Breast epithelium (tissue), 4 donors: ENCODE measurements at places on chromosomes 7 and 10. TPM values are rescaled to one million over a fixed set of nuclear protein-coding genes. Genes with fewer than 3 reads are reported as not detected.

SPDYE2B gene
- not detected for total RNA-seq

JCAD gene
- 69.3 TPM for total RNA-seq

ACHE gene
- 4.3 TPM for total RNA-seq

SFRP5 gene
- total RNA-seq, result 0.33 TPM

RBP4 gene
- total RNA-seq, result 111 TPM

DNA sequence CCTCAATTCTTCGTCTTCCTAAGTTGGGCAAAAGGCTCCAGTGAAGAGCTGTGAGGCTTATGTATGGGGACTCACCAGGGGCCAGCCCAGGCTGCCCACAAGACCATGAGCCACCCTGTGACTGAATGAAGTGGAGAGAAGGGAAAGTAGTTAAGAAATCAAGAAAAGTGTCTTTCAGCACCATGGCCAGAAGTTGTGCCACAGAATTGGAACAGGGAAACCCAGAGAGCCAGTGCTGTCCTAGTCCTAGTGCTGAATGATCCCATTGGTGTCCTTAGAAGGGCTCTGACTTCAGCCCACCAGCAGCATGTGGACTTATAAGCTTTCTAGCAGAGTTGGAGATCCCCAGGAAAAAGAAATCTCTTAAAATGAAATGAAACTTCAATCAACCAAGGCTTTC is 37.0 kb upstream of the CCSER2 start:
- no peak for DNase-seq
- H3K27me3 ChIP-seq, result no peaks in the 10 kb centered on the region
- no peak overlapping the region for H3K27ac ChIP-seq
- H3K4me3 ChIP-seq, result no peak overlapping the region

DNA sequence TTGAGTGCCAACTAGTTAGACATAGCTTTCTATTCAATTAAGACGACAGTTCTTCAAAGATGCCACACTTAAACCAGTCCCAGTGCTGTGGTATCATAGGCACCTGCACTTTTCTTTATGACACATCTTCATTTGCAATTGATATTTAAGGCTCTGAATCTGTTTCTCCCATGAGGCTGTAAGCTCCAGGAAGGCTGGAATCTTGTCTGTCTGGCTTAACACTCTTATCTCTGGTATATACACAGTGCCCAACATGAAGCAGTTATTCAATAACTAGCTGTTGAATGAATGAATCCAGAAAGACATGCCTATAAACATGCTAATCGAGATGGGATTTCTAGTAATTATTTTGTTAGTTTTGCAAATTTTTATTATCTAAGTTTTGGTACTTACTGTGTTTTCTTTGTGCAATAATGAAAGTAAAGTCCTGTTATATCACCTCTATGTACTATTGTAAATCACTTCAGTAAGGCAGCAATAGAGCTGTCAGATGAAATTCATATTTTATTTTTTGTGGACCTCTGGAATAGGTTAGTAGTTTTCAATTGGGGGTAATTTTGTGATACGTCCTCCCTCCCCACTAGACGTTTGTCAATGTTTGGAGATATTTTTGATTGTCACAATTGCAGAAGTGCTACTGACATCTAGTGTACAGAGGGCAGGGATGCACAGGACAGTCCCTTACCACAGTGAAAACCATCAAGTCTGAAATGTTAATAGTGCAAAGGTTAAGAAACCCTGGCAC is 51.3 kb upstream of the STEAP4 start:
- no peaks in the 10 kb centered on the region for H3K27me3 ChIP-seq
- no peaks in the 10 kb centered on the region for H3K4me1 ChIP-seq
- H3K36me3 ChIP-seq, result no peaks in the 10 kb centered on the region
- no peak overlapping the region for H3K4me3 ChIP-seq
- DNase-seq, result no peak

DNA sequence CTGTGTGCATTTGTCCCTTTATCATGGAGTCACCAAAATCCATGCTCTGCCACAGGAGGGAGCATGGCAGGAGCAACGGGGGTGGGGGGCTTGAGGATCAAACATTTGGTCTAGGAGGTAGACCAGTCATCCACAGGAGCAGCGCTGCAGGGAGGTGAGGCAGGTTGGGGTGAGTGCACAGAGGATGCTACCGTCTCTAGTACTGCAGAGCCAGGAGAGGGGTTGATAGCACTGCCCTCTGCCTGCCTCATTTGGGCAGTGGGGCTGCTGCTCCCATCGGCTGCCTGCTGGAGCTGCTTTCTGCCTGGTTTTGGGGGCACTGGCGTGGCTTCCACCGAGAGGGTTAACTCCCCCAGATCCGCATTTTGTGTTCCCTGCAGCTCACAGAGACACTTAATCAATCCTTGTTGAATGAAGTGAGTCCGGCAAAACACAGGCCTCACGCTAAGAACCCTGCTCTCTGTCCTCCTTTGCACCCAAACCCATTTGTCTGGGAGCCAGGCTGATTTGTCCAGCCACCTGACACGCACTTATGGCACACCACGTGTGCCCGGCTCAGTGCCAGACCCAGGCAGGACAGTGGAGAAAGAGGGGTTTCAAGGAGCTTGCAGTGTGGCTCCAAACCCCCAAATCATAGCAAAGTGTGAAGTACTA is 527.1 kb upstream of the FOXK1 start:
- DNase-seq, result no peak
- H3K36me3 ChIP-seq, result no peaks in the 10 kb centered on the region
- no peak overlapping the region for H3K27ac ChIP-seq
- H3K4me3 ChIP-seq, result no peak overlapping the region
- H3K4me1 ChIP-seq, result peaks cover 3% of the 10 kb centered on the region

DNA sequence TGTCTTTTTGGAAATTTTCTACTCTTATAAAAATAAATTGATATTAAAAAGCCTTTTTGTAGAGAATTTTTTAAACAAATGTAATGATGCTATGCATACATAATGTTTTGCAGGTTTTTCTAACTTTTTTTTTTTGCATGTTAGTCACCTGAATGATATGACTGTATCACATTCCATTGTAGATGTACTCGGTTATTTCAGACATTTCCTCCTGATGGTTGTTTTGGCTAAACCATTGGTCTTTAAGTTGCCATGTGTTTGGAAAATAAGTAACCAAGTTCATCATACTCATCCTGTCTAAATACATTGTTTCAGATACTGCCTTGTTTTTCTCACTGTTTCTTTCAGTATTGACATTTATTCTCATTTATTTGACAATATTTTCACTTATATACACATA is 25.8 kb downstream of the NHLRC2 start:
- DNase-seq, result no peak
- no peaks in the 10 kb centered on the region for H3K36me3 ChIP-seq
- no peak overlapping the region for H3K4me3 ChIP-seq
- H3K27ac ChIP-seq, result no peak overlapping the region

GRCh38 chr7:114988026-114988425 is 66.1 kb downstream of the MDFIC start:
- no peaks in the 10 kb centered on the region for H3K36me3 ChIP-seq
- H3K27me3 ChIP-seq, result no peaks in the 10 kb centered on the region
- H3K27ac ChIP-seq, result no peak overlapping the region
- H3K4me1 ChIP-seq, result no peaks in the 10 kb centered on the region

DNA sequence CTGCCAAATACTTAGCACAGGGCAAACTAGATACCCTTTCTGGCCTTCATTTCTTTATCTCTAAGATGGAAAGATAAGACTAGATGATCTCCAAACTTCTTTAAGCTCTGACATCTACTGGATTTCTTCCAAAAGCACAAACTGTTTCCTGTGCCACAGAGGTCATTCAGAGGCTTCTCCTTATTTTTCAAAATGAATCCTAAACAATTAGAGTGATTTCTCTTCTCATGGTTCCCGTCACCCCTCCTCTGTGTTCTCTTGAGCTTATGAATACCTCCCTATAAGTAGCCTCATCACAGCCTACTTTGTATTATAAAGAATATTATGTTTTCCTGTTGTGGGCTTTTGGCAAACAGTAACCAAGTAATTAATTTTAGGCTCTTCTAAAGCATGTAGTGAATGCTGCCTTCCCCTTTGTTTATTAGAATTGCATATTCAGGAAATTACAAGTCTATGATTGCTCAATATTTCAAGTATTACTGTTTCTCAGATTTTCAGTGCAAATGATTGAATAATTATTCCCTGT is 179.5 kb downstream of the REEP3 start:
- peak overlapping the region; percentile 89 for H3K27ac ChIP-seq
- DNase-seq, result no peak
- no peaks in the 10 kb centered on the region for H3K27me3 ChIP-seq
- H3K4me1 ChIP-seq, result no peaks in the 10 kb centered on the region
- no peak overlapping the region for H3K4me3 ChIP-seq

GRCh38 chr7:121275204-121275603 is 53.6 kb upstream of the WNT16 start:
- no peaks in the 10 kb centered on the region for H3K36me3 ChIP-seq
- no peak overlapping the region for H3K4me3 ChIP-seq
- no peak for DNase-seq
- no peaks in the 10 kb centered on the region for H3K4me1 ChIP-seq
- H3K27me3 ChIP-seq, result no peaks in the 10 kb centered on the region

DNA sequence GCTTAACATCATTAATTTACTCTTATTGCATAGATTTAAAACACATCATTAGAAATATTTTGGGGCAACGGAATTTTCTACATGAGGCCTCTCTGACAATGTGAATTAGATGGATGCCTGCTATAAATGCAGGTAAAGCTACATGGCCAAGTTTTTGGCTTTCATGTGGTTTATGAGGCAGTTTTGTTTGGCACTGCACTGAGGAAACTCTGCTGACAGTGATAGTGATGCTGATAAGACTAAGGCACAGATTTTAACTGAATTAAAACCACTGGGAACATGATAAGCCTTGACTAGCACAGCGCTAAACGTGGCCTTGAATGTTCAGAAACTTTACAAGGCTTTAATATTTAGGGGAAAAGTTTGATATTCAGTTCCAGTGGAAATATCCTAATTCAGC is 114.3 kb upstream of the NOBOX start:
- no peaks in the 10 kb centered on the region for H3K4me1 ChIP-seq
- no peak for DNase-seq
- H3K4me3 ChIP-seq, result no peak overlapping the region
- no peaks in the 10 kb centered on the region for H3K27me3 ChIP-seq
- H3K27ac ChIP-seq, result no peak overlapping the region

GRCh38 chr10:6224781-6225180 is 22.0 kb downstream of the PFKFB3 start:
- H3K27me3 ChIP-seq, result no peaks in the 10 kb centered on the region
- no peaks in the 10 kb centered on the region for H3K4me1 ChIP-seq
- H3K27ac ChIP-seq, result no peak overlapping the region
- DNase-seq, result no peak
- H3K4me3 ChIP-seq, result no peak overlapping the region
- H3K36me3 ChIP-seq, result peaks cover 8% of the 10 kb centered on the region

DNA sequence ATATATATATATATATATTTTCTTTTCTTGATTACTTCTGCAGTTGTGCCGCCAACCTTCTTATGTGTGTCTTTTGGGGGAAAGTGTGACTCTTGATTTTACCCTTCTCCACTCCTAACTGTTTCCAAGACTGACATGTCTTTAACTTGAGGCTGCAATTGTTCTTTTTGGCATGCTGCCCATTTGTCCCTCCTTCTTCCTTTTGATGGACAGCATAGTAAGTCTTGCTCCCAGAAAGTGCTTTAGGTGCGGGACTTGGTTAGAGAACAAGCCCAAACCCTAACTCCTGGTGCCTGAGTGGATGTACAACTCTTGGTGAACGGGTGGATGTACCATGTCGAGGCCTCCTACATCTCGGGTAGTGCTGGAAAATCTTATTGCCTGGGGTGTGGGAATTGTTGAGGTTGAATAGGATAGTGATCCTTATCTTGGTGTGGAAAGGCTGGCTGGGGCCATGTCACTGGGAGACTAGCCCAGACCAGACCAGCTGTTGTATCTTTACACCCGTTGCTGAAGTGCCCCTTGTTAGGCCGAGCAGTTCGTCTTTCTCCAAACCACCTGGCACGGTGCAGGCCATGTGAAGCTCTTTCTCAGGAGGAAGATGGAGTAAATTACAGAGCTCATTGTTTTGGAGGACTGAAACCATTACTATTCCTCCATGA is 16.3 kb downstream of the TCF7L2 start:
- H3K4me3 ChIP-seq, result no peak overlapping the region
- no peaks in the 10 kb centered on the region for H3K36me3 ChIP-seq
- H3K27me3 ChIP-seq, result no peaks in the 10 kb centered on the region
- peak overlapping the region; percentile 4 for H3K27ac ChIP-seq

DNA sequence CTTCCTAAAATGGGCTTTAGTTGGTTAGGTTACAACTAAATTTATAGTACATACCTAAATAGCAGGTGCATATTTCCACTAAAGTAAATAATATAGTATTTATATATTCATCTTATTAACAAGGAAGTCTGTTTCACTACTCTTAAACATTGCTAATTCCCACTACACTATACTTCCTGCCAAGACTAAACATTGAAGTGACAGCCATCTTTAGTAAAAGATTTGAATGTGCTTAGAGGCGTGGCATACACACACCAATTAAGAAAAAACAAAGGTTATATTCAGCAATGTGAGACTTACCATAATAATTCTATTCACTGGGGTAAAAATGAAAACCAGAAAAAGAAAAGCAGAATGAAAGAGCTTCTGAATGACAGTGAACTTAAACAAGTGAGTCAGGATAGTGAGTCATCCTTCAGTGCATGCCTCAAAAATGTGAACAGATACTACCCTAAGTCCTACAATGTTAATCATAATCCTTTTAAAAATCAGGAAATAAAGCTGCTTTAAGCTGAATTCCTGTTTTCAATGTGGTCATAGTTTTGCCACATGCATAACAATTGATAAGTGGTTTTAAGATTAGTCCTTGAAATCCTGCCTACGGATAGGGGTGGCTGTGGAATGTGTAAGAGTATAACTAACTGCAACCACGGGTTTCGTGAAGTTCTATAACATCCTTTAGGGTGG is 59.4 kb downstream of the USP6NL start:
- H3K27me3 ChIP-seq, result no peaks in the 10 kb centered on the region
- no peaks in the 10 kb centered on the region for H3K36me3 ChIP-seq
- no peak for DNase-seq
- no peak overlapping the region for H3K4me3 ChIP-seq
- no peaks in the 10 kb centered on the region for H3K4me1 ChIP-seq

GRCh38 chr10:348456-348855 is 213.2 kb downstream of the ZMYND11 start:
- no peaks in the 10 kb centered on the region for H3K4me1 ChIP-seq
- no peak overlapping the region for H3K4me3 ChIP-seq
- no peak overlapping the region for H3K27ac ChIP-seq
- H3K36me3 ChIP-seq, result peaks cover 4% of the 10 kb centered on the region

DNA sequence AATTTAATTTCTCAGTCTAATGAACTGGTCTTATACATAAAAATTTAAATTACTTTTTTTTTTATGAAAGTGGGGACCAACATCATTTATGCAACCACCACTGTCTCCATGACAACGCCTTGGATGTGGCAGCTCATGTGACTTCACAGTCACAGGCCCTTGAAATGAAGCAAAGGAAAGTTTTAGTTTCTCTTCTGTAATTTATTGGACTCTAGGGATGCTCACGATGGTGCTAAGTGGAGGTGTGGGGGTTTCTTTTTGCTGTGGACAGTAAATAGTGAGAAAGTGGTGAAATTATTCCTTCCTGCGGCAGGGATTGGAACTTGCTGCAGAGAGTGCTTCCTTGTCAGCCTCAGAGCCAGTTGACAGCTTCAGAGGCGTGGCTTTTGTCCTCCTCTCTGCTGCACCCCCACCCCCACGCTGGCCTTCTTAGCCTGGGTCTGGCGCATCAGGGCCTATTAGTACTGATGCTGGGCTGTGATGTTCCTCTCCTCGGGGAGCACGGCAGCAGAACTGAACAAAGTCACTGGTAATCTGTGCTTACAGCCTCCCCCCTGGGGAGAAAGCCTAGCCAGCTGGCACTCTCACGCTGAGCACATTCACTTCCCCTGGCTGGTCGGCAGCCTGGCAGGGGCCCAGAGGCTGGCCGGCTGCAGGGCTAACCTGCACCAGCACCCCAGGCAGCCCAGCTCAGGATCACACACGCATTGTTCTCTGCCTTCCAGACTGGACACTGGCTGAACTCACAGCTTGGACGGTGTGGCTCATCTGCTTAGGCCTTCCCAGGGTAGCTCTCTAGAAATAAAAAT is 517.5 kb upstream of the GALNT17 start:
- H3K4me1 ChIP-seq, result no peaks in the 10 kb centered on the region
- no peak overlapping the region for H3K4me3 ChIP-seq
- H3K27me3 ChIP-seq, result no peaks in the 10 kb centered on the region
